ENCODE measurements at places on chromosomes 7 and 10.

DNA sequence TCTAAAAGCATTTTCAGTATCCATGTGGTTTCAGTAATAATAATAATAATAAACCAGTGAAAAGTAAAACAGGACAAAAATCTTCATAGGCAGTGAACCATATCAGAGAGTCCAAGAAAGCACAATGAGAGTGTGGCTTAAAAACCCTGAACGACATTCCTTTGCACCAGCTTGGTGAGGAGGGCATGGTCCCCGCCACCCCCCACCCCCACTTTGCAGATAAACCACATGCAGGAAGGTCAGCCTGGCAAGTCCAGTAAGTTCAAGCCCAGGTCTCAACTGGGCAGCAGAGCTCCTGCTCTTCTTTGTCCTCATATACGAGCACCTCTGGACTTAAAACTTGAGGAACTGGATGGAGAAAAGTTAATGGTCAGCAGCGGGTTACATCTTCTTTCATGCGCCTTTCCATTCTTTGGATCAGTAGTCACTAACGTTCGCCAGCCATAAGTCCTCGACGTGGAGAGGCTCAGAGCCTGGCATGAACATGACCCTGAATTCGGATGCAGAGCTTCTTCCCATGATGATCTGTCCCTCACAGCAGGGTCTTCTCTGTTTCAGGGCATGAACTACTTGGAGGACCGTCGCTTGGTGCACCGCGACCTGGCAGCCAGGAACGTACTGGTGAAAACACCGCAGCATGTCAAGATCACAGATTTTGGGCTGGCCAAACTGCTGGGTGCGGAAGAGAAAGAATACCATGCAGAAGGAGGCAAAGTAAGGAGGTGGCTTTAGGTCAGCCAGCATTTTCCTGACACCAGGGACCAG, 172.5 kb downstream of the EGFR start:
- DNase-seq = no peak

DNA sequence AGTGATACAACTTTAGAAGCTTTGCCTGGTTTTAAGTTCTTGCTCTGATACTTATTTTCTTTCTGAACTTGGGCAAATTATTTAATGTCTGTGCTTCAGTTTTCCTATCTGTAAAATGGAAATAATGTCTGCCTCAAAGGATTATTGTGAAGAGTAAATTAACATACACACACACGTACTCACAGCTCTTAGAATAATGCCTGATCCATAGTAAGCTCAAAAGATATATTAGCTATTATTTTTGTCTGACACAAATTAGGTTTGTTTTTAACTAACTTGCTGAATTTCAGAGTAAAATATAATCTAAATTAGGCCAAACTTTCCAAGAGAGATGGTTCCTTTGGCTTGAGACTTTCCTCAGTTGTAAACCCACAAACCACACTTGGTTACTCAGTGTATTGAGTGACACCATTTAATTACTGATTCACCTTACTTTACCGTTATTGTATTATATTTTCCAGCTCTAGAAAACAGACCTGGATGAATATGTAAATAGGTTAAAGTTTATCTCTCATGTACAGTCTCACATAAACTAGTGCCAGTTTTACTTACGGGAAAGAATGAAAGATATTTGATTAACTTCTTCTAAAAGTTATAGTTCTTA, 50.4 kb downstream of the VTI1A start:
- no peak for DNase-seq

DNA sequence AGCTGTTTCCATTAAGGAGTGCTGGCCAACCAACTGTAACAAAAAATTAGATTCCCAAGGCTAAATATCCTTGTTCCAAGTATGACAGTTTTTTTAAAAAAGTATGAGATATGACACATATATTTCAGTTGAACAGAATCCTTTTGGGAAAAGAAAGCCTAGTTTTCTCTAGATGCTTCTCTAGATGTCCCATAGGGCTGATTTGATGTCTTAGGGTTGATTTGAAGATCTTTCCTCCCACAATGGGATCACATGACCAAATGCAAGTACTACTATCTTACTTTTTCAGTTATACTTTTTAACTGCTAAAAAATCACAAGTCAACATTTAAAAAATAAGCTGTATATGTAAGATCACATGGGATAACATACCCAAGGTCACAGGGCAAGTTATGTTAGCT, 3.7 kb downstream of the NAMPT start:
- no peak for DNase-seq

- DNase-seq = no peak
Measured at GRCh38 chr7:485188-486081, 34.2 kb downstream of the PDGFA start.

GRCh38 chr7:2299131-2299829, 15.0 kb downstream of the SNX8 start:
- no peak for DNase-seq

- DNase-seq = no peak
Measured at GRCh38 chr7:29406366-29406765, 157.3 kb upstream of the PRR15 start.

DNA sequence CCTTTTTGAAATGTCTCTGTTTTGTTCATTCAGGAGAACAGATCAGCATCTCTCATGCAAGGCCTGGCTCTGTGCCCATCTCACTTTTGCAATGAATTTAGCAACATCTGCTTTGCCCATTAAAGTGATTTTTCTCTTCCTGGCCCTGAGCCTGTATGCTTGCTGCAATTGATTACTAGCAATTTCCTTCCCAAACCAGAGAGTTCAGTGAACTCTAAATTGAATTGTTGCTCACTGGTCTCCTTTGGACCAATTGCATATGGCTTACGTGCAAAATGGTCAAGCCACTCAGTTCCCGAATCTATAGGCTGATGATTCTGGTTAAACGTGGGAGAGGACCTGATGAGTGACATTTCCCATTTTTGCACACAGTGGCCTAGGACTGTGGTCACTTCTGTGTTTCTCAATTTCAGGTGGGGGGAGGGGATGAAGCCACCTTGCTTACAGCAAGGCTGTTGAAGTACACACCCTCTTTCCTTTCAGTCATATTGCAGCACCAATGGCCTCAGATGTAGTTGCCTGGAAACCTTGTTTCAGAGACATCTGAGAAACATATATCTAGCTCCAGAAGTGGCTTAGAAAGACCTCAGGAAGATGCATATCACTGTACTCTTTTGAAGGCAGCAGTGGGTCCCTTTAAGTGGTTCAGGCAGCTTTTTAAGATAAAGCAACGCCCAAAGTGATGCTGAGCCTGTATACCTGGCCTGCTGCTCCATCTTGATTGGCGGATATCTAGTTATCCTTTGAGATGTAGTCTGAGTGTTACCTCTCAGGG, 201.4 kb downstream of the PTEN start:
- DNase-seq = no peak

DNA sequence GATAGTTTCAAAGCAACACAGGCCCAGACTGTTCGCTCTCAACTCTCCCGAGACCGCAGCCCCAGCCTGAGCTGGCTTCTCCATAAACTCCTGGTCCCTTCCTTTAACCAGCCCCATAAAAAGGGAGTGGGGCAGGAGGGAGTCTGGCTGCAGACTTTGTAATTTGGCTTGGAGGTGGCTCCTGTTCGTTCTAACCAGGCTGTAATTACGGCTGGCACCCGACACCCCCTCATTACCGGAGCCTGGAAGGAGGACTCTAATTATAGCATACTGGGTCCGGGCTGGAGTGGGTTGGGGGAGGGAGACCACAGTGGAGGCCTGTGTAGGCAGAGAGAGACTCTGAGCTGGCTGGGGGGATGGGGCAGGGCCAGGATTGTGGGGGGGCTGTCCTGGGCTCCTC, 49.7 kb downstream of the UNC5B start:
- DNase-seq = no peak

DNA sequence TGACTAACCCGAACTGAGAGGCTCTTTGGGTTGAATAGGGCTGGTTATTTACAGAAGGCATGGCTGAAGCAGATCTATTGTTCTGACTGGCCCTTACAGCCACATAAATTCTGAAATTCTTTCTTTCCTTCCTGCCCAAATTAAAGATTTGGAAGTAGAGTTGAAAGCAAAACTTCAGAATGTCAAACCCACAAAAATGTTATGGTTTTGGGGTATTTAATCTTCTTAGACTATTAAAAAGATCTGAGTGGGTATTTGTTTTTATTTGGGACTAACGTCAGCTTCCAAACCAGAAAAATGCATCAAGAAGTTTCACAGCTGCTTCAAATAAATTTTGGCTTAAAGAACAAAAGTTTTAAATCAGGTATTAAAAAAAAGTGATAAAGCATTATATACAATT, 124.5 kb downstream of the AHR start:
- no peak for DNase-seq

DNA sequence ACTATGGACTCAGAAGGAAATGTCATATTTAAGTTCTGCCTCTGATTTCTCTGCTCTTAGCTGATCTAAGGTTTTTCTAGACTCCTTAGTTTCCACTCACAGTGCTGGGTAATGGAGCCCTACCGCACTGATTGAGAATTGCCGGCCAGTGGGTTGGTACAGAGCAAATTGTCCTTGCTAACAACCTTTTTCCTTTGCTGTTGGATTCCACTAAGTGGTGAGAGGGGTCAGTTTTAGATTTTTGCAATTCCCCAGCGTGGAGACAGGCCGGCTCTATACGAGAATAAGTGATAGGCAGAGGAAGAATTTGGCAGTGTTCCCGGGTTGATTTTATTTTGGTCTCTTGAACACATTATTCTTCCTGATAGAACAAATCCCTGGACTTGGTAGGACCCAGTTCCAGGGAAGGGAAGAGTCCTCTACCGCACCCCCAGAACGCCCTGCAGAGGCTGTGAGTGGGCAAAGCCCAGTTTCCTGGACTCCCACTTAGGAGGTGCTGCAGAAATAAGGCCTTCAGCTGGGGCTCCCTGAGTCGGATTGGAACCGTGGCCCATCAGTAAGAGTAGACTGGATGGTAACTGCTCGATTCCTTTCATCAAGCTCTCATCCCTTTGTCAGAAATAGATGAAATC, 3.0 kb upstream of the NRP1 start:
- DNase-seq = no peak

DNA sequence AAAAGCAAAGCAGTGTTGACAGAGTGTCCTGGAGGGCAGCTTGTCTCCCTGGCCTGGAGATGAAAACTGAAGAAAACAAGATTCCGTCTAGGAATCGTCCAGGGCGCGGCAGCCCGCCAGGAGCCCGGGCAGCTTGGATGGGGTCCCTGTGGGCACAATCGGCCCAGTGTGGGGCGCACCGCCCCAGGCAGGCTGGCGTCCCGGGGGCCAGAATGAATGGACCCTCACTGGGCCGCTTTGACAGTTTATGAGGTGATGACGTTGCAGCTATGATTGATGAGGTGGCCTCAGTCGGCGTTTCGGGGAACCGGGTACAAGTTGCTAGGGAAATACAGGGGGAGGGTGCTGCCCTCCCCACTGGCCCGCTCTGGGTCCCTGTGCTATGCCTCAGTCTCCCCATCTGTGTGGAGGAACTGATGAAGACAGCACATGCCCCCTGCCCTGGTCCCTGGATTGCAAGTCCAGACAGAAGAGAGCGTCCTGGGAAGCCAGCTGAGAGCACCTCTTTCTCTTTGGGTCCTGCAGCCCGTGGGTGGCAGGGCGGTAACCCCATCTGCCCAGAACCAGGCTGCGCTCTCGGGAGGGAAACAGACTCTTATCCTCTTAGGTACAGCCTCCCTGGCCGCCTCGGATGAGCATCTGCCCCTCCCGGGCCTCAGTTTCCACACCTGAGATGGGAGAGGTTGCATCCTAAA, 131.3 kb downstream of the LHPP start:
- no peak for DNase-seq

DNA sequence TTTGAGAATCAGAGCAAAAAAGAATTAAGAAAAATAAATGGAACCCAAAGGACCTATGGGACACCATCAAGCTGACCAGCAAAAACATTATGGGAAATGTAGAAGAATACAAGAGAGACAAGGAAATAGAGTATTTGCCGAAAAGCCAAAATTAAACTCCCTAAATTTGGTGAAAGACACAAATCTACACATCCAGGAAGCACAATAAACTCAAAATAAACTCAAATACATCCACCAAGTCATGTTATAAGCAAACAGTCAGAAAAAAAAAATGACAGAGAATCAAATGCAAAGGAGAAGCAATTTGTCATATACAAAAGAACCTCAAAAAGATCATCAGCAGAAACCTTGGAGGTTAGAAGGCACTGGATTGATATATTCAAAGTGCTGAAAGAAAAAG, 105.4 kb downstream of the ZNF33B start:
- no peak for DNase-seq

GRCh38 chr10:64112701-64113355, 591.6 kb downstream of the REEP3 start:
- no peak for DNase-seq

DNA sequence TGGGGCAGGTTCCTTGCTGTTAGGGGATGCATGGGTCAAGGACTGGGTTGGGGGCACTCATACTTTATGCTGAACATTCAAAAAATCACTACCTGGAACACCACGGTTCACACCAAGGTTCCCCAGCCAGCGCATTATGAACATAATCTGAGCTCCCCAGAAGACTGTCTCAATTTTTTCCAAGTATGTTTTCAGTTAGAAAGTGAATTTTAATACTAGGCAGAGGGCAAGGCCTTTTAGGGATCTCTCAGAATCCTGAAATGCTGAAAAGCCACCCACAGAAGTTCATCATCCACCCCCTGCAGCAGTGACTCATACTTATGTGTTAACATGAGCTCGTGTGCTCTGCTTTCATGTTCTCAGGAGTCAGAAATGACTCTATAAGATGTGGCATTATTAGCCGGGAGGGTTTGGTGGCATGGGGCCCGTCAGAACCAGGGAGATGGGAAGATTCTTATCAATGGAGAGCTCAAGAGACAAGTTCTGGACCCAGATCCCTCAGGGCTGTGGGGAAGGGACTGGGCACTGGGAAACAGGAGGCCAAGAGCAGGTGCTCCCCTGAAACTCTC, 185.2 kb upstream of the ITGB1 start:
- no peak for DNase-seq

DNA sequence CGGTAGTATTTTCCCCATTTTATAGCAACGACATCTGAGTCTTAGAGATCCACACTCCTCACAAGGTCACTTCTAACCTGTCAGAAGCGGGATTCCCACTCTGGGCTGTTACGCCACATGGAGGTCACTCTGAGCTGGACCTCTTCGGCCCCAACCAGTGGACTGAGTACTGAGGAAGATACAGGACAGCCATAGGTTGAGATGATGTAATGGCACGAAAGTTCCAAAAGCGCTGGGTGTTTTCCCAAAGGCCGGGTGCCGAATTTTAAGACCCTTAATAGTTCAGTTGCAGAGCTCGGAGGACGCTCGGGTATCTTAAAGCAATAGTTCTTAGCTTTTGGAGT, 699 bp downstream of the GHITM start:
- DNase-seq = no peak

GRCh38 chr10:59284118-59284975, 78.0 kb downstream of the FAM13C start:
- no peak for DNase-seq

- DNase-seq = no peak
Measured at GRCh38 chr10:128916383-128916782, 550.7 kb upstream of the MGMT start.

- no peak for DNase-seq
Measured at GRCh38 chr10:88903715-88904114, 23.7 kb downstream of the STAMBPL1 start.

GRCh38 chr7:132112657-132113056, 463.6 kb downstream of the PLXNA4 start:
- no peak for DNase-seq

GRCh38 chr7:139232904-139233303, 1.9 kb downstream of the UBN2 start:
- no peak for DNase-seq

Data from stimulated activated CD8-positive, alpha-beta memory T cell treated with anti-CD3 and anti-CD28 coated beads, Interleukin-4, amount 100 ng/mL, for 1 hour (primary cell).